Stimulated activated CD4-positive, alpha-beta T cell treated with anti-CD3 and anti-CD28 coated beads, Interleukin-2, amount 100 ng/mL, for 4 hours (primary cell): ENCODE measurements at places on chromosomes 7 and 10.

- no peak for DNase-seq
These were observed 205.2 kb downstream of the COBL start for GRCh38 chr7:51111241-51111940.

- DNase-seq = no peak
These were observed 2.5 kb downstream of the PODXL start for GRCh38 chr7:131553931-131554330.

GRCh38 chr7:18552316-18552916 is 56.9 kb downstream of the HDAC9 start:
- DNase-seq = no peak

DNA sequence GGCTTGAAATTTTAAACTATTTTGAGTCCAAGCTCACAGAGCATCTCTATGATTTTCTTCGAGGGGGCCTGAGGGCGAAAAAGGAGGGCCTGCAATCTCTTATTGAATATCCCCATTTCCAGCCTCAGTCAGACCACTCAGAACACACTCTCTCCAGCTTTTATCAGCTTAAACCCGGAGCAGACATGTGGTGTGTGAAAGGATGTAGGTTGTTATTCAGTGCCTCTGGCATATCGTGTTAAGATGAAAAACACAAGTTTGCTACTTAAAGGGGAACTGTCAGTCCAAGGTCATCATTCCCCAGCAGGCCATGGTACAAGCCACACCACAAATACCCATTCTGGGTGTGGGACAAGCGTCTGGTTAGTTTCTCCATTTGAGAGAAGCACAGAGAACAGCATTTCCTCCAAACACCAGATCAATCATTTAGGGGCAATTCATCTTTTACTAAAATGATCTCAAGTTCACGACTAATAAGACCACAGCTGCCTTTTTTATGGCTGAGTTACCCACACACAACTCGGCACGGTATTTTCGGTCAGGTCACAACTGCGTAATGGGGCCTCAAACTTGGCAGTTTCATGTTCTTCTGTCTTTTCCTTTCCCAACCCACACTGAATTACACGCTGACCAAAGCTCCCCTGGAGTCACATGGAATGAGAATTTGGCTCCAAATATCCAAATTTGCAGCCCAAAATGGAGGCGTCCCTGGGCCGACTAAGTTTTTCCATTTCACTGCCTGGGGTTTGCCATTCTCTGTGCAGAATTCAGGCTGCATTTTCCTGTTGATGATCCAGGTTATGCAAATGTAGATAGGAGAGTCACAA is 188.4 kb downstream of the SEM1 start:
- DNase-seq = no peak

- no peak for DNase-seq
These were observed 51.0 kb downstream of the SKAP2 start for GRCh38 chr7:26813432-26813831.

DNA sequence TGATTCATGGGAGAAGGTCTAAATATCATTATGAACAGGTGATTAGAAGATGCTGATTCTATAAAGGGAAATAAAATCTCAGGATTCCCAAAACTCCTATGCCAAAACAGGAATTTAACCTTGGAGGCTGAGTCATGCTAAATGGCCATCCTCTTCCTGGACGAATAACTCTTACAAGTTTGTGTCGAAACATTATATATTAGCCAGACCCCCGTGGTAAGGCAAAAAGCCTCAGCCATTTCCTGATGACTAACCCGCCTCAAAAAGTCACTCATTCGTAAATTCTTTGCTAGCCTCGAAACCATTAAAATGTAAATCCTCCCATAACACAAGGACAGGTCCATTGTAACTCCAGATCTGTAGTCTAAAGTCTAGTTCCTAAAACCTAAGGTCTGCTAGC is 32.0 kb downstream of the CUL2 start:
- no peak for DNase-seq
